ENCODE measurements at places on chromosomes 16 and 17.

DNA sequence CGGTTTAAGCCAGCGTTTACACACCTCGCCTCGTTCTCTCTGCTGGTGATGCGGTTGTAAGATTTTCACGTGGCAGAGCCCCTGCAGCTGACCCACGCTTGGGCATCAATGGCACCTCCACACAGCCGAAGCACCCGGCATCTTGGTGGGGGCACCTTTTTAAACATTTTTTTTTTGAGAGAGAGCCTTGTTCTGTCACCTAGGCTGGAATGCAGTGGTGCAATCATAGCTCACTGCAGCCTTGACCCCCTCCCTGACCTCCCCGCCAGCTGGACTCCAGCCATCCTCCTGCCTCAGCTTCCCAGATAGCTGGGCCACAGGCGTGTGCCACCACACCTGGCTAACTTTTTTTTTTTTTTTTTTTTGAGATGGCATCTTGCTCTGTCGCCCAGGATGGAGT is 4.9 kb downstream of the WDR90 start:
- no peak for DNase-seq

DNA sequence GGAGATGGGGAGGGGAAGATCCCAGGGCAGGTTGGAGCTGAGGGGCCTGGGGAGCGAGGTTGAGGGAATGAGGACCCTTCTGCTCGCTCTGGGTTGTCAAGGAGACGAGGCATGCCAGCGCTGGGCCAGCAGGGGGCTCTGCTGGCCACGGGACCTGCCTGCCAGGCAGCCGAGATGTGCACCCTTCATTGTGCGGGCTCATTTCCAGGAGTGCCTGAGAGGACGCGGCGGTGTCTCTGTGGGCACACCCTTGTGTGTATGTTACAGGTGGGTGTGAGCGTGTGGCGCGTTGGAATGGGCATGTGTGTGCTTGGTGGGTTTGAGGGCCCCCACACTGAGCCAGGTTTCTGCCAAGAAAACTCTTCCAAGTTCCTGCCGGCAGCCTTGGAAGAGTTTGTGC is 15.9 kb downstream of the ARHGAP23 start:
- DNase-seq = peak; percentile 64

GRCh38 chr16:10181196-10182162 is 749 bp downstream of the GRIN2A start:
- DNase-seq = peak; percentile 20

DNA sequence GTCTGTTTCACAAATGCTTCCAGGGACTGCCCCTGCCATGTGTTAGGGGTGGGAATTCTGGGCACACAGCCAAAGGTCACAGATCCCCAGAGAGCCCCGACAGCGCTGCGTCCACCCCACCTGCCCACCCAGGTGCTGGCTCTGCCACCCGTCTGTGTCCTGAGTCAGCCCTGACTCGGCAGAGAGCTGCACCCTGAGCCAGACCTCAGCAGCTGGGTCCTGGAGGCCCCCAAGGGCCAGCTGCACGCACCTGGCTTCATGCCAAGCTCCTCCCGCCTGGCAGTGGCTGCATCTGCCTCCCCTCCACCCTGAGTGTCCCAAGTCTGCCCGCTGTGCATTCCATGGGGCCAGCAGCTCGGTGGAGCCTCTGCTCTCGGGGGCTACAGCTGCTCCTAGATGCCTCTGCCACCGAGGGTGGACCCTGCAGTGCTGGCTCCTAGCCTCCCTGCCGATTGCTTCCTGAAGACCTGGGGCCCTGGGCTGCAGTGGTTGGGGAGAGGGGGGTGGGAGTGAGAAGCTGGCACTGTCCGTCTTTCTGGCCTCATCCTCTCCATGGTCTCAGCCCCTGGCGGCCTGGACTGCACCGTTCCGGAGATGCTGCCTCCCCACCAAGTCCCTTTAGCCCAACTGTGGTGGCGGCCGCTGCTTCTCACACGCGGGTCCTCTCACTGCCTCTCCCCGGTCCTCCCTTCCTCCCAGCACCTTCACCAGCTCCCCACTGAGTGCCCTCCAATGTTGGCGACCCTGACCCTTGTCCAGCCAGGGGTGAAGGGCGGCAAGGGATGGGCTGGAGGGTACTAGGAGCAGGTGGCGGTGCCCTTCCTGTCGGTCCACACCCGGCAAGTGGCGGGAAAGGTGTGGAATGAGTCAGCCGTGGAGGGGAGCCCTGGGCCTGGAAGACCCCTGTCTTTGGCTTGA is 3.0 kb downstream of the SECTM1 start:
- DNase-seq = peak; percentile 66

DNA sequence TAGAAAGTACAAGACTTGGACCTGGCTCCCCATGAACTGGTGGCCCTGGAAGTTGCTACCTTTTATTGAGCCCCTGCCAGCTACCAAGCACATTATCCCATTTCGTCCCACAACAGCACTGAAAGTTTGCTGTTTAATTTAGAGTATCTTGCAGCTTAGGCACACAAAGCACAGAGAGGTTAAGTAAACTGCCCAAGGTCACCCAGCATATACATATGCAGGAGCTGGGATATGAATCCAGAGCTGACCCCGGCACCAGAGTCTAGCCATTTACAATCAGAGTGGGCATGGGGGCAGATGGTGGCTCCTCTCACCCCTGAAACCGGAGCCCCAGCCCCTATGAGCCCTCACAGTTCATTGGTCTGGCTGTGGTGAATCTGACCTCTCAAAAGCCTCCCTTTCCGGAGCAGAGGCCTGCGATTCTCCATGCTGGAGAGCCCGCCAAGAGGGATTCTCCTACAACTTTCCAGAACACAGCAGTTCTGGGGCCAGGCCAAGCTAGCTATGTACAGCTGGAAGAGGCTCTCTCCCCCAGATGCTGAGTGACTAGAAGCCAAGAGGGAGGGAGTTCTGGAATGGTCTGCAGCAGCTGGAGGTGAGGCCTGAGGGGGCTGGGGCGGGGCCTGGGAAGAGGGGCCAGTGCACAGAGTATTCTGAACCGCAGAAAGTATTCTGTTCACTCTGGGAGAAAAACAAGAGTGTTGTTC is 58.3 kb downstream of the SREBF1 start:
- DNase-seq = no peak

GRCh38 chr16:11229432-11229831 is 26.6 kb downstream of the SOCS1 start:
- DNase-seq = no peak

DNA sequence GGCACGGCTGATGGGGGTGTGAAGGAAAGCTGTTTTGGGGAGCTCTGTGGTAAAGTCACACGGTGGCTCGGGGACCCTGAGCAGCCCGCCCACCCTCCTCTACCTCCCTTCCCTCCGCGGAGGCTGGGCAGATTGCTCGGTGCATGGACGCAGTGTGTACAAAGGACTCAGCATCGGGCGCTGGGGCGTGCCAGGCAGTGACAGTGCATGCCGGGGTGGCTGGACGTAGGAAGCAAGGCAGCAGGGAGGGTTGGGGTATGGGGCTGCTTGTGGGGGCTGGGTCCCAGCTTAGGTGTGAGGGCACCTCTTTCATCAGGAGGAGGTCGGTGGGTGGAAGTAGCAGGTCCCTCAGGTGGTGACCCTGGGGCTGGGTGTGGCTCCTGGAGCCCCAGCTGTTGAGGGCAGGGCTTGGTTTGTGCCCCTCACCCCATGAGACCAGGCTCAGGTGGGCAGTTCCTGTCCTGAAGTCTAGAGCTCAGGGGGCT is 159.9 kb upstream of the GSE1 start:
- no peak for DNase-seq

GRCh38 chr17:59766491-59766890 is 59.0 kb downstream of the VMP1 start:
- no peak for DNase-seq

- DNase-seq = no peak
Observed at GRCh38 chr17:66138120-66138519, 53.8 kb downstream of the CEP112 start.

GRCh38 chr16:50289950-50290764 is 23.8 kb downstream of the ADCY7 start:
- DNase-seq = no peak

GRCh38 chr17:39697961-39698360 is 1.9 kb upstream of the ERBB2 start:
- no peak for DNase-seq

GRCh38 chr16:30786936-30787612 is at the start of gene ZNF629:
ZNF629 (minus strand) TSS chr16:30787205; CDS start chr16:30784482, 2,723 bp downstream.
- DNase-seq = no peak

GRCh38 chr17:79042421-79043190 is 18.6 kb downstream of the C1QTNF1 start:
- DNase-seq = peak; percentile 37

GRCh38 chr16:16021988-16022682 is 72.7 kb downstream of the ABCC1 start:
- DNase-seq = peak; percentile 52

- DNase-seq = no peak
Observed at GRCh38 chr16:1565083-1565805, 31.8 kb downstream of the TMEM204 start.

DNA sequence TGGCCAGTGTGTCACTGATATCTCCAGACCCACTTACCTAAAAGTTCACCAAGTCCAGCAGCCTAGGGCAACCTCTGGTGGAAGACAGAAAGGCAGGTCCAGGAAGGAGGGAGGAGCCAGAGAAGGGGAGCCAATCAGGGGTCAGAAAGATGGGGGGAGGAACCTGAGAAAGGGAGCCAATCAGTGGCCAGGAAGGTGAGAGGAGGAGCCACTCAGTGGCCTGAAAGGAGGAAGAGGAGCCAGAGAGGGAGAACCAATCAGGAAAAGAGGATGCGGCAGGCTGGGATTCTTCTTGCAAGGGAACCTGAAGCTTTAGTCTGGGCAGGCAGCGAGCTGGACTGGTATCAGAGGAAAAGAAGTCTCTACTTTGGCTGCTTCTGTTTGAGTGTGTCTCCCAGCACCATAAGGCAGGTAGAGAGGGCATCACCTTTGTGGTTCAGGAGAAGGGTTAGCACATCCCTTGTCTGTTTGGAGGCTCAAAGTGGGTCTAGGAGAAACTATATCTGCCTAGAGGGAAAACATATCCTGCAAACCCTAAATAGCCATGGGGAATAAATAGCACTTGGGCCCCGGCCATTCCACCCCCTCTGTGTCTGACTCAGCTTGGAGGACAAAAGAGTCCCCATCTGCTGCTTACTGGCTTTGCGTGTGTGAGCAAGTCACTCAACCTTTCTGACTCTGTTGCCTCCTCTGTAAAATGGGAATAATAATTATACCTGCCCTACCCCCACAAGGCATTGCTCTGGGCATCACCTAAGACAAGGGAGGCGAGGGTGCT is 43.4 kb upstream of the CRHR1 start:
- DNase-seq = peak; percentile 58

- DNase-seq = no peak
Observed at GRCh38 chr17:46978489-46979146, 435 bp downstream of the RPRML start.

DNA sequence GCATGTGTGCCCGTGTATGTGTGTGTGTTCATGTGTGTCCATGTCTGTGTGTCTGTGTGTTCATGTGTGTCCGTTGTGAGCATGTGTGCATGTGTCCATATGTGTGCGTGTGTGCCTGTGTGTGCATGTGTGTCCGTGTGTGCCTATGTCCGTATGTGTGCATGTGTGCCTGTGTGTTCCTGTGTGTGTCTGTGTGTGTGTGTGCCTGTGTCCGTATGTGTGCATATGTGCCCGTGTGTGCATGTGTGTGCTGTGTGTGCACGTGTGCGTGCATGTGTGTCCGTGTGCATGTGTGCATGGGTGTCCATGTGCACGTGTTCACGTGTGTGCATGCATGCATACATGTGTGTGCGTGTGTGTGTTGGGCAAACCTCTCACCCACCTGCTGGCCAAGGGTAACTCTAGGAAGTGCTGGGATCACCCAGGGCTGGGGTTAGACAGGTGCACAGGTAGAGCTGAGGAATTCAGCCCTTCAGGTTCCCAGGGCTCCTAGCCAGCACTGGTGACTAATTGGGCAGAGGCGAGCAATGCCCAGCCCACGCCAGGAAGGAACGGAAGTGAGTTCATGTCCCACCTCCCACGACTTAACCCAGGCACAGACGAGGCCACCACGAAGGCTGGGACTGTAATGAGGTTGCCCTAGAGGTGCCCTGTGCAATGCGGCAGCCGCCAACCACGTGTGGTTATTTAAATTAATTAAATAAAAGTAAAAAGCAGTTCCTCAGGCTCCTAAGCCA is 8.2 kb upstream of the CSNK1D start:
- DNase-seq = no peak
